ENCODE measurements at places on chromosomes 7 and 10. TPM values are rescaled to one million over a fixed set of nuclear protein-coding genes. Genes with fewer than 3 reads are reported as not detected.

- H3K27ac ChIP-seq = no peak overlapping the region
- peaks cover 19% of the 10 kb centered on the region for H3K27me3 ChIP-seq
- H3K4me1 ChIP-seq = peaks cover 5% of the 10 kb centered on the region
- H3K36me3 ChIP-seq = no peaks in the 10 kb centered on the region
- no peak for DNase-seq
Measured at GRCh38 chr10:129027906-129028305, 439.1 kb upstream of the MGMT start.

Gene PLEKHS1
- total RNA-seq = not detected

DNA sequence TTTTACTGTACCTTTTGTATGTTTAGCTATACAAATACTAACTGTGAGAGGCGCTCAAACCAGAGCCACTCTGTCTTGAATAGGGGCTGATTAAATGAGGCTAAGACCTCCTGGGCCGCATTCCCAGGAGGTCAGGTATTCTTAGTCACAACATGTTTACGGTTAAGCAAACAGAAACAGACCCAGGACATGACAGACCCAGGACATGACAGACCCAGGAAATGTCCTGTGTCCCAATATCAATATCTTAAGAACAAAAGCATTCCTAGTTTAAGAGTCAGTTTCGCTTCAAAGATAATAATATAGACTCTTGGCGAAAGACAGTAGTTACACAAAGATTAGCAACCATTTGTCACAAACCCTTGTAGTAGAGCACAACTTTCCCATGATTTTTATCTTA lies 304.5 kb downstream of the CCSER2 start:
- H3K36me3 ChIP-seq = no peaks in the 10 kb centered on the region
- no peak overlapping the region for H3K27ac ChIP-seq
- DNase-seq = no peak
- H3K4me3 ChIP-seq = no peak overlapping the region
- H3K4me1 ChIP-seq = no peaks in the 10 kb centered on the region

Gene CCDC3
- 0.07 TPM for total RNA-seq

DNA sequence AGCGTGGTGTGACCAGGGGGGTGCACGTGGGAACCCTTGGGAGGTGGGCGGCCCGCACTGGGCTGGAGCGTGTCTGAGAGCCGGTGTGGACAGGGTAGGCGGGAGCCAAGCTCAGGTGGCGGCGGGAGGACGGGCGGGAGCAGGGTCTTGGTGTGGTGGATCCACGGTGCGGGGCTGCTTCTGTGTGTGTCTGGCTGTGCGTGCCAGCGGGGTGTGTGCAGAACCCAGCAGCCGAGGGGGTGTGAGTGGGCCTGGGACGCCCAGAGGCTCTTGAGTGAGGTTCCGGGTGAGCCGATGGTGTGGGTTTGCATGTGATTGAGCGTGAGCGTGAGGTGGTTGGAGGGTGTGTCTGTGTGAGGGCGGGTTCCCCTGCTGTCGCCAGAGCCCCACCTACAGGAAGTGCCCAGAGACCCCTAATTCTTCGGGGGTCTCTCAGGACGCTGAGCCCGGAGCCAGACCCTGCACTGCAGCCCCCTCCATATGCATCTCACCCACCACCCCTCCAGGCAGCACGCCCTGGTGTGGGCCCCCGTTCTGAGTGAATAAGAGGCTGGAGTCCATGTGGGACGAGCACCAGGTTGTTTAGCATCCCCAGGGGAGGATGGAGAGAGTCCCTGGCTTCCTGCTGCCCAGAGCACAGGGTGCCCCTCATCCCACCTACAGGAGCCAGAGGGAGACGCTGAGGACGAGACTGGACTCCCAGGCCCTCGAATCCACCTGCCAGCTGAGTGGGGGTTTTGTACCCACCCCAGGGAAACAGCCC lies 78.2 kb downstream of the ELFN1 start:
- no peaks in the 10 kb centered on the region for H3K36me3 ChIP-seq

DNA sequence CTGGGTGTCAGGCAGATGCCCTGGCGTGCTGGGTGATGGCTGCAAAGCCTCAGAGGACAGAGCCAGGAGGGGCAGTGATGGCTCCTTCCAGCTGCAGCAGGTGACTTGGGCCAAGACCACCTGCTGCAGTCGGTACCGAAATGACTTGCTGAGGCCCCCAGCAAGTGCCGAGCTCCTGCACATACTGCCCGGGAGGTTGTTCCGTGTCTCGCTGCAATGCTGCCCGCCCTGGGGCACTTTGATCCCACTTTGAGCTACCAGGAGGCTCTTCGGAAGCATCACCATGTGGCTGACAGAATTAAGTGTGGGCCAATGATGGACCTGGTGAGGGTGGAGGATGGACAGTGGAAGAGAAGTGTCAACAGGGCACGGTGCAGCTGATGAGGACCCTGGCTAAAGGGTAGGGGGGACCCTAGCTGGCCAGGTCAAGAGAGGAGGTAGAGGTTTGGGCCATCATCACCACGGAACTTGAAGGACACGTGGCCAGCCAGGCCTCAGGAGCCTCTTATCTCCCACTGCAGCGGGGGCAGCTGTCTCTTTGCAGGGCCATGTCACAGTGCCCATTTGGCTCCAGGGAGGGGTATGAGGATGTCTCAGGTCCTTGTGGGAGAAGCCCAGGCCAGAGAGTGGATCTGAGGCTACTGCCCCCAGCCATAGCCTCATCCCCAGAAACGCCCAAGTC lies 51.1 kb upstream of the NANOS1 start:
- H3K36me3 ChIP-seq = no peaks in the 10 kb centered on the region
- H3K27ac ChIP-seq = no peak overlapping the region
- no peak overlapping the region for H3K4me3 ChIP-seq
- no peak for DNase-seq
- peaks cover 11% of the 10 kb centered on the region for H3K27me3 ChIP-seq

Gene CALHM3
- total RNA-seq = not detected

DNA sequence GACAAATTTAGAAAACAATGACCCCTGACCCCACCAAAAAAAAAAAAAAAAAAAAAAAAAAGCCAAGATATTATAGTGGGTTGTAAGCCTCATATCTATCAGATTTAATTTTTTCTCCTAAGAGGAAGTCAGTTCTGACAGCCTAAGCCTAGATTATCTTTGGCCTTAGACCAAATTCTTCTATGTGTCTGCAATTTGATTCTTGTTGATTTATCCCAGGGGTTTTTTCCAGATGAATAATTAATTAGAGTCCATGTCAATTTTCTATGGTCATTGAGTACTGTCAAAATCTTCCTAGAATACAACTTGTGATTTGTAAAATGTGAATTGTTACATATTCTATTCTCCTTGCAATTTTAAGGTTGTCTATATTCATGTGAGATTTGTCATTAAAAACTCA lies 151.6 kb upstream of the CACNA2D1 start:
- H3K4me3 ChIP-seq = no peak overlapping the region
- no peak for DNase-seq

DNA sequence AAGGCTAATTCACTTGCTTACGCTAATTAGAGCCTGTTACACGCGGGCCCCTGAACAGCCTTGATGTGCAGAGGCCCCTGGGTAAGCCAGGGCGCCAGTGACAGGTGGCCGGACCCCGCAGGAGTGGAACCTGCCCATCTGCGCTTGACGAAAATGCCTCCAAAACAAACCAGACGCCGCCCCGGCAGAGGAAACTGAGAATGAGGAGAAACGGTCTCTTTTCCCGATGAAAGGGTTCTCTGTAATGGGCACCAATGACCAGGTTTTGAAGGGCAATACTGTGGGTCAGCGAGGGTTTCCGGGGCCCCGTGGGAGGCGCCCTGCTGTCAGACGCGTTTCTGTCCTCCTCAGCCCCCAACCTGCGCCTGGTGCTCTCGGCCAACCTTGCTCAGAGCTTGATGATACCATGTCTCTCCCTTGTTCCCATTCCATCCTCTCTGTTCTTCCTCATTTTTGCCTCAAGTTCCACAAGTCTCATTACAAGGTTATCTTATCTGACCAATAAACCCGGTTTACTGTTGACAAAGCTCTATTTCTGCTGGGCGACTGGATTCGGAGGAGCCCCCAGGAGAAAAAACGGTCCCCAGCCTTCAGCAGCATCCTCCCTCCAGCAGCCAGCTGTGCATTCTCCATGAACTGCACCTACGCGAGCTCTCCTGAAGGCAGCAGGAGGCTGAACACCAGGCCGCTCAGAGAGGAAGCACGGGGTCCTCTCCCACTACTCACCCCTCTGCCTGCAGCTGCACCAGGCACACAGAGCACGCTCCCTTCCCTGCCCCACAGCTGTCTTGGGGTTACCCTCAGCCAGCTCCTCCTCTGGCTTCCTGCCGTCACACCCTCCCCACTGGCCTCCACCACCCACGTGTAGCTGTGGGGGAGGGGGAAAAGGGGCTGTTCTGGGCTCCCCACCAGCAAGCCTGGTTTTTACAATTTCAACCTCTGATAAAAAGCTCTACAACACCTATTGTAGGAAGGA lies 202.0 kb downstream of the MAD1L1 start:
- peaks cover 14% of the 10 kb centered on the region for H3K4me1 ChIP-seq
- peaks cover 19% of the 10 kb centered on the region for H3K36me3 ChIP-seq
- peaks cover 2% of the 10 kb centered on the region for H3K27me3 ChIP-seq
- H3K4me3 ChIP-seq = no peak overlapping the region
- peak overlapping the region; percentile 13 for H3K27ac ChIP-seq

Gene PTPRE
- 35.8 TPM for total RNA-seq

Gene IL15RA
- 24.4 TPM for total RNA-seq

DNA sequence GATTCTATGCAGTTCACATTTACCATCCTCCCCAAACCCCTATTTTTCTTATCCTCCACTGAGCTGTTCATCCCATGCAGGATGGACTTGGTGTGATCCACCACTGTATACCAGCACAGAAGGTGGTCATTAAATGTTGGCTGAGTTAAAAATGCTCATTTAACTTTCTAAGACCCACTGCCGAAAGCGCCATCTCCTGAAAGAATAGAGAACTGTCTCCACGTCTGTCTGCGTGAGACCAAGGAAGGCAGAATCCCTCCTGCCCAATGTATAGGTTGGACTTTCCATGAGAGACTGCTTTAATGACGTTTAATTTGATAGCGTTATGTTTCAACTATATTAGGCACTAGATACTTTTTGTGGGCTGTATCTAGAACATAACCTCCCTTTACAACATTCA lies 124.3 kb downstream of the GPAM start:
- no peaks in the 10 kb centered on the region for H3K27me3 ChIP-seq
- no peaks in the 10 kb centered on the region for H3K36me3 ChIP-seq
- DNase-seq = no peak
- H3K4me1 ChIP-seq = no peaks in the 10 kb centered on the region
- no peak overlapping the region for H3K4me3 ChIP-seq

DNA sequence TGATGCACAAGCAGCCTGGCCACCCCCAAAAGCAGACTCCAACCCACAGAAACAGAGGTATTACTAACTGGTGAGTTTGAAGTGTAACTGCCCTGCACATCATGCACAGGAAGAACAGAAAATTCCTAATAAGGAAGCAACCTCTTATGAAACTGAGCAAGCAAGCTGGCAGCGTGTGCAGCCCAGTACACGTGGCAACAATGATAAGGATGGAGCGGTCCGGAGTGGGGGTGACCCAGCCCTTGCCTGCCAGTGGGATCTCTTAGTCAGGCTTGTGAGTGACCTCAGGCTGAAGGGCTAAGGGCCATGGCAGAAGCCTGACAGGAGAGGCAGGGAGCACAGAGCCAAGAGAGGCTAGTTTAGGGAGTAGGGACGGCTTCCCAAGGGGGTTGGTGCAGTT lies 22.1 kb upstream of the AOAH start:
- no peak overlapping the region for H3K27ac ChIP-seq
- H3K27me3 ChIP-seq = peaks cover 2% of the 10 kb centered on the region
- peaks cover 30% of the 10 kb centered on the region for H3K4me1 ChIP-seq
- H3K36me3 ChIP-seq = peaks cover 4% of the 10 kb centered on the region
- H3K4me3 ChIP-seq = no peak overlapping the region
- no peak for DNase-seq

GRCh38 chr7:80505900-80506500 lies 5.9 kb downstream of the GNAT3 start:
- no peak overlapping the region for H3K4me3 ChIP-seq
- no peak overlapping the region for H3K27ac ChIP-seq
- no peak for DNase-seq
- H3K36me3 ChIP-seq = no peaks in the 10 kb centered on the region
- no peaks in the 10 kb centered on the region for H3K27me3 ChIP-seq

GRCh38 chr10:72000073-72001032 lies 36.2 kb downstream of the CHST3 start:
- H3K36me3 ChIP-seq = no peaks in the 10 kb centered on the region
- no peak for DNase-seq
- no peak overlapping the region for H3K4me3 ChIP-seq
- H3K27ac ChIP-seq = no peak overlapping the region
- no peaks in the 10 kb centered on the region for H3K27me3 ChIP-seq
- no peaks in the 10 kb centered on the region for H3K4me1 ChIP-seq

Gene AKR1D1
- total RNA-seq = not detected

- no peaks in the 10 kb centered on the region for H3K27me3 ChIP-seq
- H3K27ac ChIP-seq = no peak overlapping the region
- no peak overlapping the region for H3K4me3 ChIP-seq
- H3K36me3 ChIP-seq = no peaks in the 10 kb centered on the region
- no peak for DNase-seq
- H3K4me1 ChIP-seq = no peaks in the 10 kb centered on the region
Measured at GRCh38 chr7:46291601-46292150, 370.6 kb upstream of the IGFBP3 start.

DNA sequence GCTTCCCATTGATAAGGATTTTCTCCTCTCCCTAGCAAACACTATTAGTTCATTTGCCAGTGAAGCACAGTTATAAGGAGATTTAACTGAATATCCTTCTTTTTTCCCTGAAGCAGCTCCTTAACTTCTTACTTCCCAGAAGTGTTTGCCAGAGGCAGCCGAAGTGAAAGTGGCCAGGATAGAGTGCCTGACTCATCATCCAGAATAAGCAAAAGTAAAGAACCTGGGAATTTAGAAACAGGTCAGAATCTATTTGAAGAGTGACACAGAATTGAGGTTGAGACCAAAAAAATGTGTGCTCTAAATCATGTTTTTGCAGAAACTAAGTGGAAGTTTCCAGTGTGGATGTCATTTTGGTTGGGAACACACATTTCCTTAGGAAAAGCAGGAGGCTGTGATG lies 249.6 kb upstream of the VWC2 start:
- no peaks in the 10 kb centered on the region for H3K27me3 ChIP-seq
- H3K4me1 ChIP-seq = no peaks in the 10 kb centered on the region
- no peak overlapping the region for H3K27ac ChIP-seq

DNA sequence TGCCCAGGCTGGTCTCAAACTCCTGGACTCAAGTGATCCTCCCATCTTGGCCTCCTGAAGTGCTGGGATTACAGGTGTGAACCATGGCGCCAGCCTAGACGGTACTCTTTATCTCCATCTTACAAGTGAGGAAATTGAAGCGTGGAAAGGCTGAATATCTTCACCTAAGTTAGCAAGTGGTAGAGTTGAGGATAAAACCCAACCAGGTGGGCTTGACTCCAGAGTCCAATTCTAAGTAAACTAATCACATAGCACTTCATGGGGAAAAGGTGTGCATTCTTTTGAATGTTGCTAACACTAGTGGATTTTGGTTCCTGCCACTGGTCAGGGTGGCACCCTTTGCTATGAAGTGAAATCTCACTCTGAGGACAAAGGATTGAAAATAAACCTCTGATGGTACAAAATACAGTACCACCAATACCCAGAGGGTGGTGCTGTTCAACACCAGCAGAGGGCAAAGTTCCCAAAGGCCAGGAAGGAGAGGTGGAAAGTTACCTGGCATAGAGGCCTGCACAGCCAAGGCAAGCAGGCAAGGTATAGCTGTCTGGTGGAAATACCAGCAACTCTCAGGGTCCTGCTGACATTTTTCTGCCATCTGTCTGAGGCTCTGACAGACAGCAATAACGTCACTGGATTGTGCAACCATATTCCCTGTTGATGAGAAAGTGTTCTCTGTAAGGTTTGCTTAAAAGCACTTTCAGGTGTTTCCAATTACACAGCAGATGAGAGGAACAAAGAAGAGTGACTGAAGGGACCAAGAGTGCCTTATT lies 17.6 kb downstream of the ZDHHC16 start:
- peak overlapping the region; percentile 43 for H3K27ac ChIP-seq
- H3K27me3 ChIP-seq = no peaks in the 10 kb centered on the region
- no peak overlapping the region for H3K4me3 ChIP-seq
- H3K36me3 ChIP-seq = peaks cover 69% of the 10 kb centered on the region

Data from activated CD4-positive, alpha-beta T cell treated with anti-CD3 and anti-CD28 coated beads, Interleukin-2, amount 10 ng/mL, durations not matched to agents 24 days and 14 days (primary cell).